ENCODE measurements at places on chromosomes 7 and 10.

DNA sequence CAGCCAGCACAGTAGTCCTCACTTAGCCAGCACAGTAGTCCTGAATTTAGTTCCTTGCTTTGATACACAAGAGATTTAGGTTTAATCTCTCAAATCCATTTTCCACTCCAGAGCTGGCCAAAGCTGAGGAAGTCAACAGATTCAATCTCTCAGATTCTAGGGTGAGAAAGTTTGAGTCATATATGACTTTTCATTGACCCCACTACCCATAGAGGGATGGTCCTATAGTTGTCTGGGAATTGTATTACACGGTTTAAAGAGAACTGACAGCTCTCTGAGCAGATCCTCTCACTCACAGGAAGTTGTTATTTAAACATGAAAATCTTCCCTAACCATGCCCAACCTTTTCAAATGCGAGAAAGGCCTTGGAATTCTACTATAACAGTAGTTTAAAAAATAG lies 641.8 kb upstream of the SEMA3D start:
- DNase-seq = no peak

DNA sequence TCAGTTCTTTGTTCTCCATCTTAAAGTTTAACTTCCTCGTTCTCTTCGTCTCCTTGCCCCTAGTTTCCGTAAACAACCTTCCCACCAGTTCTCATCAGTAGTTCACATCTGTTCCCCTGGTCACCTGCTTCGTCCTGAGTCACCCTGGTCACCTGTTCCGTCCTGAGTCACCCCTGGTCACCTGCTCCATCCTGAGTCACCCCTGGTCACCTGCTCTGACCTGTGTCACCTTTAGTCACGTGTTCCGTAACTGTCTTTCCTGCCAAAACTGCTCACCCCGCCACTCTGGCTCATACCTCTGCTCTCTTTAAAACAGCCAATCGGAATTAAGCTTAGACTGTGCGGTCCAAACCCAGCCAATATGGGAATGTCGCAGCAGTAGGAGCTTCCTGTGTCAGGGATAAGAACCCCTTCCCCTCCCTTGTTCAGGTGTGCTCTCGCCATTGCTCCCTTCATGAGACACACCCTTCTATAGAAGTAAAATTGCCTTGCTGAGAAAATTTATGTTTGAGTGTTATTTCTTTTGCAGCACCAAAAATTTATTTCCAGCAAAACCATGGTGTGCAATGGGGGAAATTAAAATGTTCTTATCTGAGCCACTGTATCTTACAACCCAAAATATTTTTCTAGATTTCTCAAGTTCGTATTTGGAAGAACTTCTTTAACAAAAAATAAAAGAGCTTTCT lies 112.2 kb downstream of the VIM start:
- no peak for DNase-seq

- DNase-seq = no peak
Observed at GRCh38 chr7:82056282-82056681, 286.4 kb upstream of the HGF start.

DNA sequence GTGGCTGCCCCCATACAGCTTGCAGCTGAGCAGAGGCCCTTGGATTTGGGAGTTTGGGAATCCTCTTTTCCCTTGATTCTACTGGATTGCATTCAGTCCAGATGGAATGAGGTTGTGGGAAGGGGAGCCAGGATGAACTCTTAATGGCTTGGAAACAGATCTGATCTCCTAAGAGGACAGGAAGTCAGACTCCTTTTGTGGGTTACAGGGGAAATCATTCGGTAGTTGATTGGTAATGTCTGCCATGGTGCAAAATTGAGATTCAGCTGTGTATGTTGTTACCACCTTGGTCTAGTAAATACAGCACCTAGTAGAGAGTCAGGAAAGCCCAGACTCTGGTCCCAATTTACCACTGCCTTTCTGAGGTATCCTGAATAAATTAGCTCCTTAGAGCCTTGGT lies 144.2 kb upstream of the TNRC18 start:
- DNase-seq = no peak

- DNase-seq = peak; percentile 59
Observed at GRCh38 chr10:17348501-17349349, 105.7 kb downstream of the ST8SIA6 start.

DNA sequence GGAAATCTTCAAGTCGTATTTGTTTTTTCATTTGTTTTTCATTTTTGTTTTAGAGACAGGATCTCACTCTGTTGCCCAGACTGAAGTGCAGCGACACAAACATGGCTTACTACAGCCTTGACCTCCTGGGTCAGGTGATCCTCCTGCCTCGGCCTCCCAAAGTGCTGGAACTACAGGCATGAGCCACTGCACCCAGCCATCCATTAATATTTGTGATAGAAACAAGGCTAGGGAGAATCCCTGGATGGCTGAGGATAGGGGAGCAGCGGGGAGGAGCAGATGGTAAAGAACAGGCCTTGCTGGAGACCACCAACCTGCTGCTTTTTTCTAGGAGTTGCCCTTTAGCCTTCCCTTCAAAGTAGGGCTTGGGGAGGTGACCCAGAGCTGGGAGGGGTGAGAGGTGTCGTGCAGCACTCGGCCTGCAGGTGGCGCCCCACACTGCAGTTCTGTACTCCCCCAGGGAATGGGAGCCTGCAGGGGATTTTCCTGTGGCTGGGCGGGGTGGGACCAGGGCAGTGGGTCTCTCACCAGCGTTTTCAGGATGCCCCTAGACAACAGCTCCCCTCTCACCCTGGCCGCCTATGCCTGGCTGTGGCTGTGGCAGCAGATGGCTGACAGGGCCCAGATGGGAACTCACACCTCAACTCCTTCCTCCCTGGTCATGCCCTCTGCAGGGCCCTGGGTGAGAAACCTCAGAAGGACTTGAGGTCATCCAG lies 12.6 kb upstream of the CDH23 start:
- DNase-seq = peak; percentile 78

All from upper lobe of left lung (tissue), 6 donors.